ENCODE measurements at places on chromosomes 11 and 22. TPM values are rescaled to one million over a fixed set of nuclear protein-coding genes. Genes with fewer than 3 reads are reported as not detected.

Gene ZNF214
- total RNA-seq, result 1.4 TPM

Gene P2RY2
- total RNA-seq, result 12.0 TPM

DNA sequence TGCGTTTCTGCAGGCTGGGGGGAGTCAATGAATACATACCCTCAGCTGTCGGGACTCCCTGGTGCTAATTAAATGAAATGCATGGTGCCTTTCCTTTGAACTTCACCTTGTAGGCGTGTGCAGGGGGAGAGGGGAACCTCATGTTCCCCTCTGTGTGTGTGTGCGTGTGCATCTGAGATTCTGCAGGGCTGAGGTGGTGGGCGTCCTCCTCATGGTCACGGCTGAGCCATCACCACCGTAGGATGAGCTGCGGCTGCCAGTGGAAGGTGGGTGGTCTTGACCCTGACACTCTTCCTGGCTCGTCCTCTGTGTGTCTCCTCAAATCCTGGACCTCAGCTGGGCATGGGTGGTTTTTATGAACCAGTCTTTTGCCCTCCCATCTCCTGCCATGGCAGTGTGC, 53.0 kb upstream of the TTLL12 start:
- no peak for DNase-seq

- DNase-seq, result no peak
These were observed 38.1 kb upstream of the CHRM4 start for GRCh38 chr11:46429717-46430116.

GRCh38 chr11:75534259-75535069, 8.7 kb upstream of the GDPD5 start:
- no peak for DNase-seq

- DNase-seq, result no peak
These were observed 79.2 kb upstream of the WNT11 start for GRCh38 chr11:76285397-76286104.
